Stimulated activated CD4-positive, alpha-beta T cell treated with anti-CD3 and anti-CD28 coated beads, TNF-alpha, amount 100 ng/mL, for 24 hours (primary cell): ENCODE measurements at places on chromosomes 7 and 10.

DNA sequence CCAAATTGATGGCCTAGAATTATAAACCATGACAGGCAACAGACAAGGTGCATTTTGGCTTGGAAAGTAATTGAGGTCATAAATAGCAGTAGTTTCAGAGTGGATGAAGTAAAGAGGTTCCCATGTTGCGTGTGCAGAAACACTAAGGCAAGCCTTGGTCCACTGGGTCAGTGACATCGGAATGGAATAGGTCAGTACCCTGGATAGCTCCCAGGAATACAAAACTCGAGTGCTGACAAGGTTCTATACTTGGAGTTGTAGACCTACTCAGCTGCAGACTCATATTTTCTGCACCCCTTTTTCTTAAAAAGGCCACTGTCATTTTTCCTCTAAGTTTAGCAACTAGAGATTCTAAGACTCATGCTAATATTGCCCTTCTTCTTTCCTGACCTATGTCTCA lies 132.8 kb downstream of the DYNC1I1 start:
- no peak for DNase-seq

DNA sequence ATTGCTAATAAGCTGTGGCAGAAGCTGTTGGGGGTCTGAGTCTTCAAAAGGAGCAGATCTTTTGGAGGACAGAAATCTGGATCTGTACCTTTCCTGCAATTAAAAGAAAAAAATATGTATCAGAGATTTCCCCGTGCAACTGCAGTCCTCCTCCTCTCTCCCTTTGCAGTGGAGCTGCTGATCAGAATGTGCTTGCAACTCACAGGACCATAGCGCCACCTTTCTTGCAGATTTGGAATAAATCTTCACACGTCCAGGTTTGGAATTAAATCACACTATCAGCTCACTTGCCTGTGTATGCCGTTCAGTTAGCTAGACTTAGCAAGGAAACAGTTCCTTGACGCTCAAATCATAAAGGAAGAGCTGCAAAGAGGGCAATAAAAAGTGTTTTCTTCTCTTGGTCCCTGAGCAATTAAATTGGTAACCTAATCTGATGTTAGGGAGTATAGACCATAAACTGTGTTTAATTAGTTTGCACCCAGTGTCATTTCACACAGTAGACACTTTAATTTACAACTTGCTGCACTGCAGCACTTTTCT lies 77.4 kb downstream of the PON1 start:
- no peak for DNase-seq

DNA sequence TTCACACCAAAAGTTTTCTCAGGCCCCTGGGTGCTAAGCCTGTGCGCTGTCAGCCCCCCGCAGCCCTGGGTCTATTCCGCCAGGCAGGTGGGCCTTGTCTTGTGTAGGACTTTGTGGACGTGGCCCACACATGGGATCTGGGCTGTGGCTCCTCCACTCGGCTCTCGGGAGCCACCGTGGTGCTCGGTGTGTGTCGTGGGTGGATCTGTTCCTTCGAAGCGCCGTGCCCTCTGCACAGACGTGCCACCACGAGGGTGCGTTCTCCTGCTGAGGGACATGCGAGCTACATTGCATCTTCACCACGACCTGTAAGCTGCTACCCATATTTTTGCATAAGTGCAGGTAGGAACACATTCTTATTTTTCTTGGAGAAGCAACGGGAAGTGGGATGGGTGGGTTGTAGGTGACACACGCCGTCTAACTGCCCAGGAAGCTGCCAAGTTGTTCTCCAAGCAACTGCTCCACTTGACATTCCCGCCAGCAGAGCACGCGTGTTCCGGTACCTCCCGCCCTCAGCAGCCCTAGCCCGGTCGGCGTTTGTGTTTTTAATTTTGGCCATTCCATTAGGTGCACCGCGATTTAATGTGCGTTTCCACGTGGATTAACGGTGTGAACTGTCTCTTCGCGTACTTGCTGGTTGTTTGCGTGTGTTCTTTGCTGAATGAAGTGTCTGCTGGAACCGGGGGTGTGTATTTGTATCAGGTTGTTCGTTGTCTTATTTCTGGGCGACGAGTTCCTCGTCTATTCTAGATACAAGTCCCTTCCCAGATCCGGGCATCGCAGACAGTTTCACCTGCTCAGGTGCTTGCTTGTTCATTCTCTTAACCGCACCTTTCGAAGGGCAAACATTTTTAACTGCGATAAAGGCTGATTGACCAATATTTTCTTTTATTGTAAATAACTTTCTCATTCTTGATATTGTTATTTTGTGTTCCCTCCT lies 47.4 kb upstream of the CFAP46 start:
- DNase-seq, result no peak

GRCh38 chr10:100157156-100157555 lies 28.7 kb downstream of the ERLIN1 start:
- DNase-seq, result no peak

- DNase-seq, result no peak
Measured at GRCh38 chr7:110600956-110601355, 490.0 kb upstream of the LRRN3 start.

- DNase-seq, result no peak
Measured at GRCh38 chr7:122886357-122887081, at the start of gene CADPS2. TSS of gene CADPS2 (minus strand) at chr7:122886460. CDS start at chr7:122886337, 123 bp downstream.

DNA sequence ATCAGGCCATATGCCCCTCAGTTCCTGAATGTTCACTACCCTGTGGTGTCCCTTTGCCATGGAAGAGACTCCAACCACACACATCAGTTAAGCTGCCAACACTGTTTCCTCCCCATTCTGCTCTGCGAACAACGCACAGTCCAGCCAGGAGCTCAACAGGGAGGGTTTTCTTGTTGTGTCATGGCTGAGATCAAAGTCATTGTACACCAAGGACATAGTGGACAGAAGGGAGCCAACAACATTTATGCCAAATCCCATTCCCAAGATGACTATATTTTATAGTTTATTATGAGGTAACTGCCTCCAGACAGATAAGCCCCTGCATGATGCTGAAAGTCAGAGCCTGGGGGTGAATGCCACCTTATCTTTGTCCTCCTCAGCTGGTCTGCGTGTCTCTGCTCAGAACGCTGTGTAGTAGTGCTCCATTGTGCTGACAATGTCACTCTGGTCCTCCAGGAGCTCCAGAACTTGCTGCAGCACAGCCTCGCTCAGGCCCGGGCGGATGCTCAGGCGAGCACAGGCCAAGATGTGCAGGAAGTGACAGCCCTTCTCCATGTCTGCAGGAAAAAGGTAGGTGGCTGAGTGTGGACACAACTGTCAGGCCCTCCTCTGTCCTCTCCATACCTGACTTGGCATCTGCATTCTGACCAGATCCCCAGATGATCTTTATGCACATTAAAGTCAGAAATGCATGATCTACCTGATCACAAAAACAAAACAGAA lies 27.1 kb upstream of the SH3PXD2A start:
- no peak for DNase-seq

DNA sequence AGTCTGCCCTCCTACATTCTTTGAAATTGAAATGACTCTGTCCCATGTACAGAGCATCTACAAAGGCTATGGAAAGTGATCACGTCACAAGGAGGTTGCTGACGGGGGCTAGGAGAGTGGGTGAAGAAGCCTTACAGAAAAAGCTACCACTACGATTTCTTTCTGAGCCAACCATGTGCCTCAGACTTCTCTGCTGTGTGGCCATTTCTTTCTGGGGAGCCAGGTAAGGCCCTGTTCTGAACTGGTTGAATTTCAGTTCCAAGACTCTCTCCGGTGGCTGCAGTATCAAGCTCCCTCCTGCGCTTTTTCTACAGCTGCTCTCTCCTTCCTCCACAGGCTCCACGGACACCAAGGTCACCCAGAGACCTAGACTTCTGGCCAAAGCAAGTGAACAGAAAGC lies 112.5 kb upstream of the PRSS1 start:
- DNase-seq, result no peak

GRCh38 chr10:114547514-114547913 lies 110.6 kb downstream of the ABLIM1 start:
- no peak for DNase-seq

GRCh38 chr10:16996530-16996964 lies 133.1 kb downstream of the CUBN start:
- DNase-seq, result no peak

GRCh38 chr7:134945691-134946090 lies 40.6 kb upstream of the AGBL3 start:
- no peak for DNase-seq

DNA sequence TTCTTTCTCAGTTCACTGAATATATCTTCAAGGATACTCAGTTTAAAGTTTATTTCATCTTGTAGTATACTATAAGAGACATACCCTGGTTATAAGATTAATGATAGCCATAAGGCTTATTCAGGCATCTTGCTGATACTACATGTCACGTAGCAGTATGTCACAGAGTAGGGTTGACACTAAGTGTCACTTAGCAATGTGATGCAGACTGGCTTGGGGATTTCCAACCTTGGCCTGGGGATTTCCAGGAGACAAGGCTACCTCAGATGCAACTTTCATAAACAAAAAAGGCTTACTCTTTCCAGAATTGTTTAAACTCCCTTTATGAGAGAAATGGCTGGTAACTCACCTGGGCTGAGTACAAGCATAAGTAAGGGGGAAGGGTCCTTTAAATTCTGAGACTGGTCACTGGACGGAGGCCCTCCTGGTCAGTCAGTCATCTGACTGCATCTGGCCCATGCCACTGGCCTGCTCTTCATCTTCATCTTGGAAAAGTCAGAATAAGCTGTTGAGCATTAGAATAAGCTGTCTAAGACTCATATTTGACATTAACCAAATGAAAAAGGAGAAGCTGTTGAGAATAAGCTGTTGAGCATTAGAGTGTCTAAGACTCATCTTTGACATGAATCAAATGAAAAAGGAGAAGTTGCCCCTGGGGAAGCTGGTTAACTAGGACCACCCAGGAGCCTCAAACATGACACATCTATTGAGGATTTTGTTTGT lies 9.5 kb downstream of the SLC13A1 start:
- peak; percentile 0 for DNase-seq

- DNase-seq, result no peak
Measured at GRCh38 chr10:61472090-61472674, 19.0 kb upstream of the TMEM26 start.

DNA sequence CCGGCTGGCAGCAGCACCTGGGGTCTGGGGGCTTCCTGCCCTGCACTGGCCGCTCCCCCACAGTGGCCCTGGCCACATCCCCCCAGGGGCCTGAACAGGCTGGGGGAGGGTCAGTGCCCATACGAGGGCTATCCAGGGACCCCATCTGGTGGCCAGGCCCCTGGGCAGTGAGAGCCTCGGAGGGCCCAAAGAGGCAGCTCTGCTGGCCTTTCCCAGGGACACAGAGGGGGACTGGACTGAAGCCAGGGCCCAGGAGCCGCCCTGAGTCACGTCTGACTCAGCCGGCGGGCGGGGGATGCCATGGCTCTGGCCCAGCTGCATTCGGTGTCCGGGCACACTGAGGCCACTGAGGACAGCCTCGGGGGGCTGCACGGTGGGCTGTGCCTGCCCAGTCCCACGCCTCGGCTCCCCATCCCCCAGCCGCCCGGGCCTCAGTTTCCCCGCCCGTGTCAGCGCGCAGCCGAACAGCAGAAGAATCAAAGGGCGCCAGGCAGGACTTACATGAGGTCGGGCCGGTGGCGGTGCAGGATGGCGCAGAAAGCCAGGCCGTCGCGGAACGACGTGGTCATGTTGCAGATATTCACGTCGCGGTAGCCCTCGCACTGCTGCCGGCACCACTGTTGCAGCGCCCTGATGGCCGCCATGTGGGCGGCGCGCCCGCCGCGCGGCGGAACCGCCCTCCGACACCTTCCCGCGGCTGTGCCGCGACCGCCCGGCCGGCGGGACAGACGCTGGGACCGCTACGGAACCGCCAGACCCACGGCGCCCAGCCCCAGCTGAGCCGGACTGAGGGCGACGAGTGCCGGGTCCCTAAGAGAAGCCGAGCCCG lies at the start of gene MICALL2:
TSS of gene MICALL2 (minus strand) at position 788 of the 829 bp plus-strand sequence. CDS start at position 644, 144 bp downstream.
- no peak for DNase-seq

DNA sequence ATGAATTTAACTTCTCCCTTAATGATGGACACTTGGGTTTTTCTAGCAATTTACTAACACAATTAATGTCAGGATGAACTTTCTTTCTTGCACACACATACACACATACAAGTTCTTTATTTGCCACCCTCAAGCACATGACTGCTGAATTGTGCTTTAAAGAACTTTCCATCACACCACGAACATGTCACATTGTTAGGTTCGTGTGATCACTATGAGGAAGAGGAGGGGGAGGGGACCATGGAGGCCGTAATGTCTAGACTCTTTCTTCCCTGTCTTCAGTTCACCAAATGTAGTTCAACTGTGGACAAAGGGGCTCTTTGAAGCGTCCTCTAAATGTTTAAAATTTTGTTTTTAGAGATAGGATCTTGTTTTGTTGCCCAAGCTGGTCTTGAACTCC lies 31.0 kb downstream of the NUP42 start:
- no peak for DNase-seq

GRCh38 chr10:103473261-103473671 lies 5.8 kb downstream of the CALHM3 start:
- no peak for DNase-seq

- no peak for DNase-seq
Measured at GRCh38 chr7:4683043-4683883, 1.2 kb downstream of the FOXK1 start.
